Neural progenitor cell (in vitro differentiated cells): ENCODE measurements at places on chromosomes 4 and X.

DNA sequence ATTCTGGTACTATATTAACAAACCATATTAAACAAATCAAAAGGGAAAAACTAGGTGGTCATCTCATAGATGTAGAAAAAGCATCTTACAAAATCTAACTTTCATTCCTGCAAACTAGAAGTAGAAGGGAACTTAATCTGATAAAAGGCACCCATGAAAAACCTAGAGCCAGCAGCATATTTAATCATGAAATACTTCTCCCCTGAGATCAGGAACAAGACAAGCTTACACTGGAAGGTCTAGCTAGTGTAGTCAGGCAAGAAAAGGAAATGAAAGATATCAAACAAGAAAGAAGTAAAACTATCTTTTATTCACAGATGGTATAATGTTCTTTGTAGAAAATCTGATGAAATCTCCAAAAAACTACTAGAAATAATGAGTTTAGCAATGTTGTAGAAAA lies 41.2 kb downstream of the ATP10D start:
- no peak for DNase-seq

- DNase-seq = no peak
Observed at GRCh38 chrX:102892103-102892502, 45.0 kb upstream of the RAB40AL start.

GRCh38 chr4:10998846-10999245 lies 314.3 kb upstream of the CLNK start:
- DNase-seq = no peak

- no peak for DNase-seq
Observed at GRCh38 chr4:157222771-157223160, 2.2 kb downstream of the GRIA2 start.

DNA sequence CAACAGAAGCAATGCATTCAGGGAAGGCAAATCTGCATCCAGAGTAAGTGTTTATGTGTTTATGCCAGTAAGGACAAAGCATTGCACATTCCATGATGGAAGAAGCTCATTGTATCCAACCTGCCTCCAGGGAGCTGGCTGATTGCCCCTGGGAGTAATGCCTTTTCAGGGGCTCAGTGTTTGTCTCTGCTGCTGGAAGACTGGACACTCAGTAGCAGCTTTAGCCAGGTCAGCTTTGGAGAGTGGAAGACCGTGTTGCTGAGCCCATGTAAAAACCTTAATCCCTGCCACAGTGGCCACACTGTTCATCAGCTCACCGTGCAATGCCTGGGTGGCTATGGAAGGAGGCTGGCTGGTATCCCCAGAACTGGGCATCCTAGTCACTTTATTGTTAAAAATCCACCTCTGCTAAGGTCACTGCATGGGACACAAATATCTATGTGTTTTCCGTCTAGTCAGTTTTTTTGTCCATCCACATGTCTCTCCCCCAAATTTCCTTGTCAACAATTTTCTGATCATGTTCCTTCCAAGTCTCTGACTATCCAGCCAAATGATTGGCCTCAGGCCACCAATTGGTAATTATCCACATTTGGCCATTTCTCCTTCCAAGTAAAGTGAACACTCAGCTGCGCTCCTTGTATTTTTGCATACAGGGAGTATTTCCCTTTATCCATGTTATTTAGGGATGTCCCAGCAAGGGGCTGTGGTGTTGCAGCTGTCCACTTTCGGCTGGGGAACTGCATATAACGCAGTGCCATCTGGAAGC lies 2044.5 kb upstream of the AGA start:
- DNase-seq = peak; percentile 25

DNA sequence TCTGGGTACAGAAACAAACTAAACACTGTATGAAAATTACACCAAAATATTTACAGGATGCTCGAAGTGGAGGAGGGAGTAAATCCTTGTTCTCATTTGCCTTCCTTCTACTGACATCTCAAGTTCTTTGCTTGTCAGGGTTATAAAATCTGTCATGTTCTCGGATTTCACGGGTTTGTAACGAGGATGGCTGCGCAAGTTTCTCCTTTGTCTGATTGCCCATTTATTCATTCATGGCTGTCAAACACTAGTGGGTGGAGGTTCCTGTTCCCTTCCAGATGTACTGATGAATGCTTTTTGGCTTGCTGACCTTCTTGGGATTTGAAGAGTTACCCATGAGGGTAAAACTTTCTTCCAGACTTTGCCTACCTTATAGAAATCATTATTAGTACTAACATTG lies 206.9 kb downstream of the SPCS3 start:
- no peak for DNase-seq

- no peak for DNase-seq
Observed at GRCh38 chrX:151510203-151510602, 53.3 kb upstream of the PASD1 start.

DNA sequence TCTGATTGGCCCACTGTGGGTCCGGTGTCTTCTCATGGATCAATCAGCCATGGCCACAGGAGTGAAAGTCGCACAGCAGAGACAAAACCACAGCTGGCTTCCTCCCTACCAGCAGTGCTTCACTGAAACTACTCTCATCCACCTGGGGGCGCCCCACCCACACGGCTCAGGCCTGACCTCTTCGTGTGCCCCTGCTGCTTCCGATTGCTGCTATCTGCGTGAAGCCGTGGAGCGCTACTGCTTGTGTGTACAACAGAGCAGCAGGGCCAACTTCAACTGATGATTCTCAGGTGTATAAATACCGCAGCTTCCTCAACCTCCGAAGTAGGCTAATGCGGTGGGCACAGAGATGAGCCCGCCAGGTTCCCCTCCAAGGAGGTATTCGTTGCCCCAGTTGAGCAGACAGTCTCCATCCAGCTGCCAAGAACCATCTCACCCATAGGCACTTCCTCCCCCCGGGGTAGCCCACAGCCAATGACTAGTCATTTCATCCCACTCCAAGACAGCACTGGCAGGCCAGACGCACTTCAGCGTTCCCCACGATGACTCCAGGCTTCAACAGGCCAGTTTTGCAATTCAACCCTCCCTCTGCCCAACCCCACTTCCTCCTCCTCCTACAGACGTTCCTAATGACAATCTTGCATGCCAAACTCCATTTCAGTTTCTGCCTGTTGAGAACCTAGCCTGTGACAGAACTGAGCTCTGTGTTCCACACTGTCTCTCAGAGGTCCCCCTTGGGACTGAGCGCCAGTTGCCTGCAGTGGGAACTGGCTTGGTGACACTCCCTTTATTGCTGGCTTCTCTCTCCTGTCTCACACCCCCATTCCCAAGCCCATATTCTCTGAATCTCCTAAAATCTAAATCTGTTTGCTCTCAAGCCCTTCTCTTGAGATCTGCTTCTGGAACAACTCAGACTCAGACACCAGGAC lies 41.3 kb upstream of the ATP6AP2 start:
- peak; percentile 44 for DNase-seq

DNA sequence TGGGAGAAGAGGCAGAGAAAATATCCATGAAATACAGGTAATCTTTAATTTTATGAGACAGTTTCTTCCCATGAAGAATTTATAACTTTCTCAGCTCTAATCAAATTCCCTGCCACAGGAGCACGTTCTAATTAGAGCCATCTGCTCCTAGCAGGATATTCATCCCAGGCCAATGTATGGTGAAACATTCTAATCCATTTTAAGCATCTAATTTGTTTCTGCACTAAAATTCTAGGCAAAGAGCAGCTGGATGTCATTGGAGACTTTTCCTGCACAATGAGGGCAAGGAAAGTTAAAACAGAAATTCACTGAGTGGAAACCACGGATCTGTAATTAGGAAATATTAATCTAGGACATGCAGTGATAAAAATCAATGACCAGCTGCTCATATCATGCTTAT lies 107.7 kb upstream of the ZFP42 start:
- DNase-seq = no peak

DNA sequence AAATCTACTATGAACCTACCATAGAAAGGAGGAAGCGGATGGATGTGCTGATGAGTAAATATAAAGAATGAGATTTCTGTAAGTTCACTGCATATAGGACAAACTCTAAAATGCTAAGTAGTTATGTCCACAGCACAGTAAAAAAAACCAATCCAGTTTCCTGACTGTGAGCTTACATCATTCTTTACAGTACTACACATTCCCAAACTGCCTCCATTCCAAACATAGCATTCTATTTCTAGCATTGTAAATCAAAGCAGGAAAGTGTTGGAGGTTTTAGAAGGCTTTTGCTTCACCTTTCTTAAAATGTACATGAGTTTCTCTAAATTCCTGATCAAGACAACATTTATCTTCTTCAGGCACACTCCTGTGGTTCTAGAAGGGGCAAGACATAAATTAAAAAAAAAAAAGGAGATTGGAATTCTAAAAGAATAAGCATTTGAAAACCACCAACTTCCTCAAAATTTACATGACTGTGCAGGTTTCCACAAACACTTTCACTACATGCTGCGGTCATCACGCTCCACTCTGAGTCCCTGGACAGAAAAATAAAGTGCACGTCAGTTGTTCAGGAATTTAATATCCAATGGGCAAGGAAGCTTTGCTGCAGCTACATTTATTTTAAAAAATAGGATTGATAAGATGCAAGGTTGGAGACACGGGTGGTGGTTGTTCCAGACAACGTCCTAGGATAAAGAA lies 297.6 kb upstream of the STS start:
- no peak for DNase-seq

DNA sequence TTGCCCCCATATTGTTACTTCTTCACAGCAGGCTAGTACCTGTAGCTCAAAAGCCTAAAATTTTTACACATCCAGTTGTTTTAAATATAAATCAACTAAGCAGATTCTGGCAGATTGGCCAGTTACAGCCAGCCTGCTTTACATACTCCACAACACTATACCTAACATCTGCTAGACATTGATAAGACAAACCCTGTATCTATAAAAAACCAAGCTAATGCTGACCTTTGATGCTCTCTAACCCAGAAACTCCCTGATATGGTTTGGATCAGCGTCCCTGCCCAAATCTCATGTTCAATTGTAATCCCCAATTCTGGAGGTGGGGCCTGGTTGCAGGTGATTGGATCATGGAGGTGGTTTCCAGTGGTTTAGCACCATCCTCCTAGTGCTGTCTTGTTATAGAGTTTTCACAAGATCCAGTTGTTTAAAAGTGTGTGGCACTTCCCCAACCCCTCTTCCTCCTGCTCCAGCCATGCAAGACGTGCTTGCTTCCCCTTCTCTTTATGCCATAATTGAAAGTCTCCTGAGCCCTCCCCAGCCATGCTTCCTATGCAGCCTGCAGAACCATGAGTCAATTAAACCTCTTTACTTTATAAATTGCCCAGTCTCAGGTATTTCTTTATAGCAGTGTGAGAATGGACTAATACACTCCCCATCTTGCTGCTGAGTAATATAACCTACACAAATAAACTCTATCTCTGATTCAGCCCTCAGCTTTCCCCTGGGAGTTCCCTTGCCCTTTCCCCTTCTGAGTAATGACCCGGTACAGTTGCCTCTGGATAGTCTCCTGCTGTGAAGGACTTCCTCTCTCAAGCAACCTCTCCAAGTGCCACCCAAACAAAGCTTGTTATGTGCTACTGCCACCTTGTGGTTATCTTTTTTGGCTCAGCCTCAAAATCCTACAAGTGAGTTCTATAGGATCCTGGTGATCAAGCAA lies 39.6 kb downstream of the ZCCHC13 start:
- peak; percentile 84 for DNase-seq

DNA sequence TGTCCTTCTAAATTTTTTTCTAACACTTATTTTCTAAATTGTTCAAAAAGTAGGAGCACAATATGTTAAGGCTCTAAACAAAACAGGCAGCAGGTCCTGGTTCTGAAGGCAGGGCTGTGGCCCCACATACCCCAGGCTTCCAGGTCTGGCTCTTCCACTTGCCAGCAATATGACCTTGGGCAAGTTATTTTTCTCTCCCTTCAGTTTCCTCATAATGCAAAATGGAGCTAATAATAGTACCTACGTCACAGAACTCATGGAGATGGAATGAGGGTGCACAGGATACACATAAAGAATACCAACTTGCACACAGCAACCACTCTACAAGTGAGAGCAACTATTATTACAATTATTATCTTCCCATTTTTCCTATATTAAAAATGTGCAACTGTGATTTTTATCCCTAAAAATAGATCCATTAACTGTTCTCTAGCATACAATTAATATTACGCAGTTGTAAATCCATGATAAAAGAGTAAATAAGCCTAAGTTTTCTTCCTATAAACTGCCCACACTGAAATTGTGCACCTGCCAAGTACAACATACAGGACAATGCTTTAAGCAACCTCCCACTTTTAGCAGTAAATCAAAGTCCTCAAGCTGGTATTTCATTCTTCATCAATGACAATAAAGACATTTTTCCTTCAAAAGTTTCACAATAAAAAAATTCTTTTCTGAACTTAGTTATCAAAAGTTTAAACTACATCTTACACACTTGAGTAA lies 27.0 kb downstream of the OTUD4 start:
- DNase-seq = no peak

DNA sequence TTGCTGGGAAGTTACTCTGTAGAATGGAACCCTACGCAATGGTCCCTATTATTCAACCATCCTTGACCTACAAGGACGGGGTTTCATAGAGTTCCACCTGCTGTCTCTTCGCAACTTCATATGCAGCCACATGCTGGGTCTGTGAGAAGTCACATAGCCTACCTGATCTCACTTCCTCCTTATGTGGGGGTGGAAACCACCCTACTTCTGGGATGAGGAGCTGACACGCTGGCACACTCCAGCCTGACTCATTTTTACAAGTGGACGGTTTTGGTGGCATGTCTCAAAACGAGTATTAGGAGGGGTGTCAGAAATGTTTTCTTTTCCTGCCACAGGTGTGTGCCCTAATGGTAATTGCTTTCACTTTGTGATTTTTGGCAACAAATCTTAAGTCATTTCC lies 36.8 kb upstream of the ARSD start:
- no peak for DNase-seq

DNA sequence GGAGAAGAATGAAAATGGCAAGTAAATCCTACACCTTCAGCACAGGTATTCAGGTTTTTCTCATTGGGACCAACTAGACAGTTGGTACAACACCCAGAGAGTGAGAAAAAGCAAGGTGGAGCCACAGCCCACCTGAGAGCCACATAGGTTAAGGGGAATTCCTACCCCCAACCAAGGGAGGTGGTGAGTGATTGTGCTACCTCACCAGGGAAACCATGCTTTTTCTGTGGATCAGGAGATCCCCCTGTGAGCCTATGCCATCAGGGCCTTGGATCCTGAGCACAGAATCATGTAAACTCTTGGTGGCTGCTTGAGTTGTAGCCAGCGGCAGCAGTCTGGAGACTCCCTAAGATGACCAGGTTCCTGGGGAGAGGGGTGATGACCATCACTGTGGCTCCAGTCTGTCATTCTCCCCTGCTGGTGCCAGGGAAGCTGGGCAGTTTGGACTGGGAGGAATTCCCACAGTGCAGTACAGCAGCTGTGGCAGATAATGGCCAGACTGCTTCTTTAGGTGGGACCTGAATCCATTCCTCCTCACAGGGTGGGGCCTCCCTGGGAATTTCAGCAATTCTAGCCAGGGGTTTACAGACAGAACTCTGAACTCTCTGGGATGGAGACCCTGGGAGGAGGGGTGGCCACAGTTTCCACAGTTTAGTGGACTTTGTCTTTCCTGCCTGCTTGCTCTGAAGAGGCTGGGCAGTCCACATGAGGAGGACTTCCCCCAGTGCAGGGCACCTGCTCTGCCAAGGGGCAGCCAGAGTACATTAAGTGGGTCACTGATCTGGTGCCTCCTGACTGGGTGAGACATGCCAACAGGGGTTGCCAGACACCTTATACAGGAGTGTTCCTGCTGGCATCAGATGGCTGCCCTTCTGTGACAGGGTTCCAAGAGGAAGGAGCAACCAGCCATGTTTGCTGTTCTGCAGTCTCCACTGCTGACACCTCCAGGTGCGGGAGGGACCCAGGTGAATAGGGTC lies 43.2 kb downstream of the PARM1 start:
- no peak for DNase-seq

GRCh38 chrX:47446971-47447370 lies 36.1 kb downstream of the ZNF41 start:
- DNase-seq = no peak

- no peak for DNase-seq
Observed at GRCh38 chr4:25773358-25773757, 89.4 kb downstream of the SEL1L3 start.
